ENCODE measurements at places on chromosomes 7 and 10. TPM values are rescaled to one million over a fixed set of nuclear protein-coding genes. Genes with fewer than 3 reads are reported as not detected.

The GRID2IP gene
- polyA plus RNA-seq, result 0.06 TPM

The CPA4 gene
- 243 TPM for polyA plus RNA-seq

DNA sequence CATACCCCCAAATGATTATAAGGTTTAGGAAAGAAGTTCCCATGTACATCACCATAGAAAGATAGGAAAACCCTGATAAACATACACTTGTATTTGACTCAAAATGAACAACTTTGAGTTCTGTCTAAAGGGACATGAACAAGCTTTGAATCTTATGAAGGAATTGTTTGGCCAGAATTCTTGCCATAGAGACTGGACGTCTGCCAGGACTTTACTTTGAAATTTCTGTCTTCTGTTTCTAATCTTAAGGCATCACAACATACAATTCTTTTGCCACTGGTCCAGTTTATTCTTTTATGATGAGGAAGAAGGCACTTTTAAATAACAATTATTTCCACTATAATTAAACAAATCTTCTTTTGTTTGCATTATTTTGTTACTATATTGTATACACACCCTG is 26.2 kb upstream of the CYP26C1 start:
- no peak overlapping the region for H3K27ac ChIP-seq
- DNase-seq, result no peak
- H3K4me1 ChIP-seq, result peaks cover 29% of the 10 kb centered on the region
- H3K36me3 ChIP-seq, result no peaks in the 10 kb centered on the region

GRCh38 chr7:9124320-9124719 is 690.9 kb downstream of the NXPH1 start:
- no peak overlapping the region for H3K27ac ChIP-seq
- no peaks in the 10 kb centered on the region for H3K4me1 ChIP-seq
- peak; percentile 1 for DNase-seq
- H3K36me3 ChIP-seq, result no peaks in the 10 kb centered on the region

GRCh38 chr7:96899108-96899507 is 106.2 kb upstream of the DLX6 start:
- no peaks in the 10 kb centered on the region for H3K27me3 ChIP-seq
- no peaks in the 10 kb centered on the region for H3K4me1 ChIP-seq
- no peak overlapping the region for H3K4me3 ChIP-seq
- no peak overlapping the region for H3K27ac ChIP-seq
- DNase-seq, result no peak
- H3K36me3 ChIP-seq, result no peaks in the 10 kb centered on the region

DNA sequence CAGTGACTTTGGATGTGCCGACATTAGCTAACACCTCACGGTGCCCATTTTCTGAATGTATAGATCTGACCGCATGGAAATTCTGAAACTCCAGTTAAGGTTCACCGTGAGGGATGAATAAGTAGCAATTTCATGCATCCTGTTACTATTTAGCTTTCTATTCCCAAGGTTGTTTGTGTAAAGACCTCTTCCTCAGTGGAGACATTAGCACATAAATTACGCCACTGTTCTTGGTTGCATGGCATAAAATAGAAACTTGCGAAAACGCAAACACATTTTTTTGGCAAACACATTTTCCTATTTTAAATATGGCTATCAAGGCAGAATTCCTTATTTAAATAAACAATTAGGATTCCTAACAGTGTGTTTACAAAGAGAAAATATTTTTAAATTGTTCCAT is 36.5 kb downstream of the DENND2A start:
- no peak overlapping the region for H3K27ac ChIP-seq
- peaks cover 11% of the 10 kb centered on the region for H3K4me1 ChIP-seq
- no peak overlapping the region for H3K4me3 ChIP-seq
- H3K36me3 ChIP-seq, result no peaks in the 10 kb centered on the region
- no peaks in the 10 kb centered on the region for H3K27me3 ChIP-seq

GRCh38 chr7:150937848-150938561 is 40.1 kb downstream of the KCNH2 start:
- H3K27ac ChIP-seq, result peak overlapping the region; percentile 58
- no peaks in the 10 kb centered on the region for H3K4me1 ChIP-seq
- peaks cover 27% of the 10 kb centered on the region for H3K27me3 ChIP-seq
- peak; percentile 41 for DNase-seq

DNA sequence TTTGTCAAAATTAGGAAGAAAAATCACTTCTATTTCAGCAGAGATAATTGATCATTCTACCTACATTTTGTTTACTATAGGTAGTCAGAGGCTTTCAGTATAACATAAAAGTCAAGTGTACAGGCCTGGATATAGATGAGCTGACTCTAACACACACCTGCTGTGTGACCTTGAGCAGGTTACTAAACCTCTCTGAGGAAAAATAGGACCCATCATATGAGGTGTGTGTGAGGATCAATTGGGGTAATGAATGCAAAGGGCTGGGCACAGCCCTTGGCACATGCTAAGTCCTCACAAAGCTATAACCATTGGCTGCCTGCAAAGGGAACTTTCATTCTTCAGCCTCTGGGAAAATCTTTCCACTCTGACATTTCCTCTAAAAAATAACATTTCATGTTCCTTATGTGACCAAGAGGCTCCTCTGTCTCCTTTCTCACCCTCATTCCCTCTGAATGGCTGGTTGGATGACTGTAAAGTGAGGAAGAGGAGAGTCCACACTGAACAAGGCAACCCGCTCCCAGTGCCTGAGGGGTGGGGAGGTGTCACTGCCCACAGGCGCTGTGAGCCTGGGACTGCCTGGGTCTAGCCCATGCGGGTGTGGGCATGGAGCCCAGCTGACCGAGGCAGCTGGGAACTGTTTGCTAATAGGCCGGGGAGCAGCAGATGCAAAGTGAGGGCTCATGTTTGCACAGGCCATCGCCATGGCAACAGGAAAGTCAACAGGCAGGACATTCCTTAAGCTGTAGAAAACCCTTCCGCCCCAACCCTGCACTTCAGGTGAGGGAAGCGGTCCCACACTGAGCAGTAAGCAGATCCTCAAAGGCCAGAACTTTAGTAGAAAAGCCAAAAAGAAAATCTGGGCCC is 36.8 kb downstream of the MYOF start:
- peak; percentile 80 for DNase-seq
- peaks cover 41% of the 10 kb centered on the region for H3K4me1 ChIP-seq
- H3K4me3 ChIP-seq, result no peak overlapping the region
- H3K36me3 ChIP-seq, result peaks cover 42% of the 10 kb centered on the region
- no peaks in the 10 kb centered on the region for H3K27me3 ChIP-seq

DNA sequence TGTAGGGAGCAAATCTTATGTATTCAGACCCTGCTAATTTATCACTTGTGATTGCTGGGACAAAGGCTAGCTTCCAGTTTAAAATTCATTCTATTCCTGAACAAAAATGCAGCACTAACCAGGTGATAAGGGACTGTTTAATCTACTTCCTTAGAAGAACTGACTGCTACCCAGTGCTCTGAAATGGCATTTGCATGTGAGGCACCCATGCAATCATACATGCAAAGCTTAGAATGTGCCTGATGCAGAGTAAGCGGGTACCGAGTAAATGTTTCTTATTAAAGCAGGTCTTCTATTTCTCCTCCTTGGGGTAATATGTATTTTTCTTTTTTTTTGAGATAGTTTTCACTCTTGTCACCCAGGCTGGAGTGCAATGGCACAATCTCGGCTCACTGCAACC is 54.5 kb downstream of the NEURL1 start:
- no peaks in the 10 kb centered on the region for H3K36me3 ChIP-seq
- DNase-seq, result no peak
- H3K4me1 ChIP-seq, result peaks cover 59% of the 10 kb centered on the region
- H3K27ac ChIP-seq, result no peak overlapping the region
- H3K4me3 ChIP-seq, result no peak overlapping the region

- no peak for DNase-seq
- no peak overlapping the region for H3K4me3 ChIP-seq
- H3K4me1 ChIP-seq, result no peaks in the 10 kb centered on the region
Measured at GRCh38 chr10:47183704-47184041, 116.3 kb upstream of the GDF10 start.

The CROT gene
- 11.2 TPM for polyA plus RNA-seq

The TRIM50 gene
- polyA plus RNA-seq, result not detected

The ENKUR gene
- polyA plus RNA-seq, result 0.06 TPM

GRCh38 chr7:99733448-99733847 is 1.5 kb downstream of the CYP3A7 start:
- no peak for DNase-seq
- no peak overlapping the region for H3K27ac ChIP-seq
- H3K4me3 ChIP-seq, result no peak overlapping the region
- H3K4me1 ChIP-seq, result peaks cover 9% of the 10 kb centered on the region
- no peaks in the 10 kb centered on the region for H3K27me3 ChIP-seq

GRCh38 chr7:135181261-135181928 is 10.9 kb upstream of the CYREN start:
- H3K36me3 ChIP-seq, result peaks cover 18% of the 10 kb centered on the region
- no peak for DNase-seq
- no peak overlapping the region for H3K27ac ChIP-seq
- no peaks in the 10 kb centered on the region for H3K27me3 ChIP-seq
- H3K4me1 ChIP-seq, result no peaks in the 10 kb centered on the region
- no peak overlapping the region for H3K4me3 ChIP-seq

DNA sequence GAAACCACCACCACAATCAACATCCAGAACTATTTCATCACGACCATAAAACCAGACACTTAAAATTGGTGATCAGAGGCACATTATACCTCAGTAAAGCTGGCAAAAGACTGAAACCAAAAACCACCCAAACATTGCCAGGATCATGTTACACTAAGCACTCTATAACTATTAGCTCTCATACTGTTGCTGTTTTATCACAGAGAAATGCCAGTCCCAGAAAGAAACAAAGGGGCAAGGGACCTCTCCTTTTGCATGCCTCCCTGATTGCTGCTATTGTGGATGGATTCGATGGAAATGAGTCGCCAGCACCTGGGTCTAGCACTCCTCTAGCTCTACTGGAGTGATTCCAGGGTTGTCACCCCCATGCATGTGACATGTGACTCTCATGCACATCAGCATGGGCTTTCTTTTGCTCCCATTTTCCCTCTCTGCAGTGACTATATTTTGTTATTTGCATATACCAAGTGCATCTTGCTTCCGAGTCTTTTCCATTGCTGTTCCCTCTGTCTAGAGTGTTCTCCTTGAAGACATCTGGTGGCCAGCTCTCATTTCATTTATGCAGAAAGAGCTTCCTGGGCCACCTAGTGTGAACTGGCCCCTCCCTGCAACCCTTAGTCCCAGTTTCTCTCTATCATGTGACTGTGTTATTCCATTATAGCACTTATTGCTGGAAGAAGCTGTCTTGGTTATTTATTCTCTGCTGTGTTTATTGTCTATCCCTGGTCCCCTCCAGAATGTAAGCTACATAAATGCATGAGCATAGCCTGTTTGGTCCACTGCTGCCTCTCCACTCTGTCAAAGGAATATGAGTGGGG is 300.6 kb downstream of the PLXNA4 start:
- no peak overlapping the region for H3K4me3 ChIP-seq
- no peaks in the 10 kb centered on the region for H3K4me1 ChIP-seq
- H3K36me3 ChIP-seq, result no peaks in the 10 kb centered on the region
- H3K27me3 ChIP-seq, result no peaks in the 10 kb centered on the region

The DLX6 gene
- polyA plus RNA-seq, result 0.37 TPM

The SCART1 gene
- 3.4 TPM for polyA plus RNA-seq

Data from SK-N-SH (cell line).